ENCODE measurements at places on chromosomes 11 and 22. TPM values are rescaled to one million over a fixed set of nuclear protein-coding genes. Genes with fewer than 3 reads are reported as not detected.

- no peak overlapping the region for H3K27ac ChIP-seq
- no peak for DNase-seq
- no peaks in the 10 kb centered on the region for H3K4me1 ChIP-seq
- H3K27me3 ChIP-seq, result no peaks in the 10 kb centered on the region
- no peak overlapping the region for H3K4me3 ChIP-seq
- H3K36me3 ChIP-seq, result no peaks in the 10 kb centered on the region
Measured at GRCh38 chr11:77199137-77199745, 71.2 kb downstream of the MYO7A start.

DNA sequence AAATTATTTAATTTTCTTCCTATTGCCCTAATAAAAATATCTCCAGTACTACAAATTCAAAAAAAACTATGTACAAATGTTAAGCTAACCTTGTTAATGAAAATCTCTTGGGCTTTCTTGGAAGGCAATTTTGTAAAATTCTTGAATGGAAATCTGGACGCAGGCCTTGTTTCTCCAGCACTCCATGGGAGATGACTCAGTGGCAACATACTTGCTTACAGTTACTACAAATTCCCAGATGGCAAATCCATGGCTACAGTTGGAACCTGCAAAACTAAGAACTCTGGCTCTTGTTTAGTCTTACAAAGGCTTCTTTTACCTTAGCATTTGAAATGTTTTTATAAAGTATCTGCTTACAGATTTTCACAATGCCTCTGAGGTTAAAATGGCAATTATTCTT is 725.2 kb downstream of the DLG2 start:
- H3K36me3 ChIP-seq, result no peaks in the 10 kb centered on the region
- H3K27me3 ChIP-seq, result no peaks in the 10 kb centered on the region
- H3K4me3 ChIP-seq, result no peak overlapping the region

GRCh38 chr11:12090061-12090591 is 20.3 kb upstream of the MICAL2 start:
- H3K27me3 ChIP-seq, result no peaks in the 10 kb centered on the region
- no peak overlapping the region for H3K27ac ChIP-seq
- DNase-seq, result peak; percentile 22
- H3K4me3 ChIP-seq, result no peak overlapping the region

DNA sequence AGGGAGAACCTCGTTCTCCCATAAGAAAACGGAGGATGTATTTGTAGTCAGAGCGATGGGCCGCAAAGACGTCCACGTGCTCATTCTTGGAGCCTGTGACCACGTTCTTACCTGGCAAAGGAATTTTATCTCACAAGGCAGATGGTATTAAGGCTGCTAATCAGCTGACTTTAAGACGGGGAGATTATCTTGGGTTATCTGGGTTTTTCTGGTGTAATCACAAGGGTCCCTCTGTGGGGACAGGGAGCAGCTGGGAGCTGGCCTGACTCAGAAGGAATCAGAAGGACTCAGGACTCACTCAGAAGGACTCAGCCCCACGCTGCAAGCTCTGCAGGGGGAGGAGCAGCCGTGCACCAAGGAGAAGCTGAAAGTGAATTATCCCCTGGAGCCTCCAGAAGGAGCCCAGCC is 7.5 kb upstream of the SIGIRR start:
- H3K4me1 ChIP-seq, result no peaks in the 10 kb centered on the region
- H3K36me3 ChIP-seq, result peaks cover 8% of the 10 kb centered on the region
- no peaks in the 10 kb centered on the region for H3K27me3 ChIP-seq
- H3K4me3 ChIP-seq, result no peak overlapping the region
- no peak overlapping the region for H3K27ac ChIP-seq
- no peak for DNase-seq

DNA sequence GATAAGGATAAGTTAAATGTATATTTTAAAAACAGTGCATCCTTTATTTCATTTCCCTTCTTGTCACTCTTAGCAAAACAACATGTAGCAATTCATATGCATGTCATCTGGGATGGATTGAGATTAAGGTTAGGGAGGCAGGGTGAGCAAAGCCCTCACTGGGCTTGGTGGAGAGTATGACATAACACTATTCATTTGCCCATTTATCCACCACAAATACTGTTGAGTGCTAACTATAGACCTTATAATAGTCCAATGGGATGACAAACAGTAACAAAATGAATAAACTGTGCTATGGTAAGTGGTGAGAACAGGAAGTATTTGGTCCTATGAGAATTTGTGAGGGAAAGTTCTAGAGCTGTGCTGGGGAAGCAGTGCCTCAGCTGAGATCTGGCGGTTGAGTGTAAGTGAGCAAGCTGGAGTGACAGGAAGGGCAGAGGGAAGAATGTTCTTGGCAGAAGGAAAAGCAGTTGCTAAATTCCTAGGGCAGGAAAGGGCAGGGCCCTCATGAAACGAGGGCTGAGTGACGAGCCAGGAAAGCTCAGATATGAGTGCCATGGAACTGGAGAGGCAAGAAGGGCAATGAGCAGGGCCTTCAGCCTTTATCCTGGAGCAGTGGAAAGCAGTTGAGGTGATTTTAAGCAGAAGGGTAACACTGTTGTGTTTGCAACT is 6.7 kb downstream of the HSD17B12 start:
- no peak overlapping the region for H3K27ac ChIP-seq
- peaks cover 37% of the 10 kb centered on the region for H3K4me1 ChIP-seq
- no peak overlapping the region for H3K4me3 ChIP-seq
- H3K27me3 ChIP-seq, result no peaks in the 10 kb centered on the region

- no peak overlapping the region for H3K4me3 ChIP-seq
- no peak overlapping the region for H3K27ac ChIP-seq
- peaks cover 52% of the 10 kb centered on the region for H3K36me3 ChIP-seq
- DNase-seq, result peak; percentile 71
- peaks cover 12% of the 10 kb centered on the region for H3K4me1 ChIP-seq
Measured at GRCh38 chr11:57491371-57492061, 24.0 kb downstream of the SLC43A1 start.

DNA sequence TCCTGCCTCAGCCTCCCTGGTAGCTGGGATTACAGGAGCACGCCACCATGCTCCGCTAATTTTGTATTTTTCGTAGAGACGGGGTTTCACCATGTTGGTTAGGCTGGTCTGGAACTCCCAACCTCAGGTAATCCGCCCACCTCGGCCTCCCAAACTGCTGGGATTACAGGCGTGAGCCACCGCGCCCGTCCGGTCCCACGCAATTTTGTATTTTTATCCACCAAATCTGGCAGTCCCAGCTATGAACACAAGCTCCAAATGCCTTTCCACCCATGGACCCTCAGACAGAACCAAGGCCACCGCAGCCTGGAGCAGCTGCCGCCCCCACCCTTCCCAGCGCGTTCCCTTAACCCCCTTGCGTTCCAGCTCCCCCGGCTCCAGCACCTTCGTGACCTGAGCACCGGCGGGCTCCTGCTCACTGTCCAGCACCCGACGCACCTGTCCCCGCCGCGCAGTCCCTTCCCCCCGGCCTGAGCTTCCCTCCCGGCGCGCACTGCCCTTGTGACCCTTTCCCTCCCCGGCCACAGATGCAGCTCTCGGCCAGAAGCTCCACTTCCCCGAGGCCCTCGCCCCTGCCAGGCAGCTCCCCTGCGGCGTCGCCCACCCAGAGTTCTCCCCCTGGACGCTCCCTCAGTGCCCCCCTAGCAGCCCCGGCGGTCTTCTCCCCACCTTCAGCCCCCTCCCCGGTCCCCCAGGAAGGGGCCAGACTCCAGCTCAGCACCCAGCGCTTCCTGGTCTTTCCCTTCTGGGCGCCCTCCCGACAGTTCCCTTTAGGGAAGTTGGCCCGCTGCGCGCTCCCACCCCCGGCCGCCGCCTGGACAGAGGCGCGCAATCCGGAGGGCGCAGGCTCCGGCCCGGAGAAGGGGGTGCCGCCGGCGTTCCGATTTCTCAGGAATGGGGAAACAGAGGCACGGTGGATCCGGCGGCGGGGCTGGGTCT is 5.6 kb upstream of the ZBED4 start:
- no peak for DNase-seq
- H3K4me3 ChIP-seq, result peak overlapping the region; percentile 19

DNA sequence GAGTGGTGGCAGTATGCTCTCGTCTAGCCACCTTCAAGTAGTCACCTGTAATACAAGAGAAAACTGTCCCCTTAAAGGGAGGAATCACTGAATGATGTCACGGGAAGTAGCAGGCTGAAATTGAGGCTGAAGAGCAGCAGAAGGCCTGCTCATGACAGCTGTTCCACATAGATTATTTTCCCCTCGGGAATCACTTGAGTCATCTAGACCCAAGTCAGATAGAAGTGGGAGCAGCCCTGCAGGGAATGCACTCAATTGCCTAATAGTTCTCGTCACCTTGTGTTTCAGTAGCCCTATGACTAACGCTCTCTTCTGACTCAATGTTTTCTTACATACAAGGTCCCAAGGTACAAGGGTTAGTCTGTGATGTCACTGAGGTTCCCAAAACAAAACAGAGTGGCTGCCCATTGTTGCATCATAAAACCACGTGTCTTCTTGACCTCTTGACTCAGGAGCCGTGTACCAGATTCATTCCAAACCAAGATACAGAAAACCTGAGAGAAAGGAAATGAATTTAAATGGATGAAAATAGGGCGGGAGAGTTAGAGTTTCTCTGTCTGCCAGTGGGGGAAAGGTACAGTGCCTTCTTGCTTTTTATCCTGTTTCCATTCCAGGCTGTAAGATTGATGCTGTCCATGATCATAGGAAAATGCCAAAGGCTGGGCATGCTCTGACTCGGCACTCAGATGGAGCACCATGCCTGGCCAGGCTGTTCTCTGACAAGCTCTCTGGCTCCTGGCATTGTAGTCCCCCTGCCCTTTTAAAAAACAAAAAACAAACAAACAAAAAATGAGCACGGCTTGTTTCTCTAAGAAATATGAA is 21.6 kb upstream of the C11orf96 start:
- peaks cover 14% of the 10 kb centered on the region for H3K4me1 ChIP-seq
- no peaks in the 10 kb centered on the region for H3K27me3 ChIP-seq
- peaks cover 25% of the 10 kb centered on the region for H3K36me3 ChIP-seq
- DNase-seq, result peak; percentile 68

GRCh38 chr22:28208787-28209186 is 289.7 kb upstream of the PITPNB start:
- no peak overlapping the region for H3K4me3 ChIP-seq
- H3K27ac ChIP-seq, result no peak overlapping the region
- peaks cover 7% of the 10 kb centered on the region for H3K36me3 ChIP-seq
- no peaks in the 10 kb centered on the region for H3K27me3 ChIP-seq
- no peak for DNase-seq

GRCh38 chr11:75516886-75517285 is 8.9 kb downstream of the GDPD5 start:
- H3K36me3 ChIP-seq, result no peaks in the 10 kb centered on the region
- H3K4me3 ChIP-seq, result no peak overlapping the region

- no peak overlapping the region for H3K27ac ChIP-seq
- H3K27me3 ChIP-seq, result no peaks in the 10 kb centered on the region
- no peaks in the 10 kb centered on the region for H3K4me1 ChIP-seq
- H3K4me3 ChIP-seq, result no peak overlapping the region
- no peak for DNase-seq
Measured at GRCh38 chr11:97092823-97093222, 703.0 kb downstream of the JRKL start.

Gene EMID1
- not detected for total RNA-seq

Gene C11orf68
- total RNA-seq, result 21.9 TPM

Gene RIC3
- 6.8 TPM for total RNA-seq

Gene PLEKHB1
- total RNA-seq, result 11.4 TPM

Gene OR52N2
- total RNA-seq, result not detected

Gene ADAMTS15
- not detected for total RNA-seq

Gene MEI1
- total RNA-seq, result 28.8 TPM
